HTR-8/SVneo (cell line): ENCODE measurements at places on chromosomes 1 and 21.

- DNase-seq = no peak
Observed at GRCh38 chr1:23593042-23593521, 33.8 kb upstream of the ID3 start.

DNA sequence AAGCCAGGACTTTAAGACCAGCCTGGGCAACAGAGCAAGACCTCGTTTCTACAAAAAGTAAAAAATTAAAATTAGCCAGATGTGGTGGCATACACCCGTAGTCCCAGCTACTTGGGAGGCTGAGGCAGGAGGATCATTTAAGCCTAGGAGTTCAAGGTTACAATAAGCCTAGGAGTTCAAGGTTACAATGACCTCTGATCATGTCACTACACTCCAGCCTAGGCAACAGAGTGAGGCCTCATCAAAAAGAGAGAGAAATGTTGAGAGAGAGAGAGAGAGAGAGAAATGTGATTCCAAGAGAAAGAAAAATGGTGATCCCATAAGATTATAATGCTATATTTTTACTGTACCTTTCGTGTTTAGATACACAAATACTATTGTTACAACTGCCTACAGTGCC lies 60.2 kb downstream of the PACC1 start:
- DNase-seq = no peak

DNA sequence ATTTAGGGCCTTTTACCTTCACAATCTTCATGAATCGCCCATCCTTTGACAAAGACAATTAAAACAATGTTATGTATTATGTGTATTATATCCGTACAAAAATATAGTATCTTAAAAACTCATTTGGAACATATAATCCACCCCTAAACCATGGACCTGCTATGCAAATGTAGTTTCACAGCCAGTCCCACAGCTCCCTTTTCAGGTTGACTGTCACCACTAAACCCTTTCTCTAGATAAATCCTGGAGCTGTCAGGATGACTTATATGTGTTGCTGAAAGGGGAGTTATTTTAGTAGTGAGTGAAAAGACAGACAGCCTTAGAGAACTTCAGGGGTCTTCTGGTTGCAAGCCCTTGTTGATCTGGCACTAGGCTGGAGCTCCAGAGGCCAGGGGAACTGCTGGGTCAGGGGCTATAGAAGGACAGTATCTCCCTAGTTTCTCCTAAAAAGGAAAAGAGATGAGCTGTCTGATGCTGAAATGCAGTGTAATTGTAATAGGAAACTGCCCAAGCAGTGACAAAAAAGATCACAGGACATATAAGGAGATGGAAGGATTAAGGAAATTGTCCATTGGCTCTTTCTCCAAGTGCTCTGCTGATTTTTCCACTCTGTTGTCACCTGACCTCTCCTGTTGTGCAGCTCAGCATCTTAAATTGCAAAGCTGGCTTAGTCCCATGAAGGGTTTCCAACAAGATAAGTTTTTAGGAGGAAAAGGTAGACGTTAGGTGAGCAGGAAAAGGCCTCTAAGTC lies 127.7 kb downstream of the S1PR1 start:
- no peak for DNase-seq

DNA sequence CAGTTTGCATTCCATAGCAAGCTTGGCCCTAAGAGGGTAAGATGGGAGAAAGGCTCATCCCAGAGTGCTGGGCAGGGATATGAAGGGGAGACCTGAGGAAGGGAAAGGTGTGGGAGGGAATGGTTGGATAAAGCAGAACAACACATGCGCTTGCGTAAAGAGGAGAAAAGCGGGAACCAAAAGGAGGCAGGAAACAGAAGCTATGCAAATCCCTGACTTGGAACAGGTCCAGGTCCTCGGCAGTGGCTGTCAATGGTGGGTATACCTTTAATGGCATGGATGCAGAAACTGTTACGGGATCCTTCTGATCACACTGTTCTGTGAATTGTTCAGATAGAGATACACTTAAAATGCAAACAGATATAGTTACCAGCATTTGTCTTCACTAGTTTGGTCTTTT lies 455.6 kb downstream of the SIPA1L2 start:
- no peak for DNase-seq

GRCh38 chr1:7942214-7942921 lies 1.7 kb upstream of the TNFRSF9 start:
- no peak for DNase-seq

- DNase-seq = no peak
Observed at GRCh38 chr1:112454316-112454715, 54.4 kb upstream of the WNT2B start.

DNA sequence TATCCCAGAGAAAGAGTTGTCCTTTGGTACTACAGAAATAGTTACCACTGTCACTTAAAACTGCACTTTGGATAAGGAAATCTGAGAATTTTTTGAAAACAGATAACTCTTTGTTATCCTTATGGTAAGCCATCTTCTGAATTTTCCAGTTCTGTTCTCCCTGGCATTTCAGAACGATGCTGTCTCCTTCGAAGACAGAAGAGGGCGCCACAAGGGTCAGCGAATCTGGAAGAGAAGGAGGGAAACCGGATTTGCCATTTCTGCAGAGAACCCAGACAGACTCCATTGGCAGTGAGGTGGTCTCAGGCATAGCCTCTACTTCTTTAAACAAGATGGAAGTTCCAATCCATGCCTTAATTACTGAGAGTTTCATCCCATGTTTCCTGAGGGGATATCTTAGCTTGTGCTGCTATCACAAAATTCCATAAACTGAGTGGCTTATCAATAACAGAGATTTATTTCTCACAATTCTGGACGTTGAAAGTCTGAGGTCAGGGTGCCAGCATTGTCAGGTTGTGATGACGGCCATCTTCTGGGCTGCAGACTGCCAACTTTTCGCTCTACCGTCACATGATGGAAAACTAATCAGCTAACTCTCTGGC lies 6.4 kb downstream of the FCRL2 start:
- DNase-seq = no peak

DNA sequence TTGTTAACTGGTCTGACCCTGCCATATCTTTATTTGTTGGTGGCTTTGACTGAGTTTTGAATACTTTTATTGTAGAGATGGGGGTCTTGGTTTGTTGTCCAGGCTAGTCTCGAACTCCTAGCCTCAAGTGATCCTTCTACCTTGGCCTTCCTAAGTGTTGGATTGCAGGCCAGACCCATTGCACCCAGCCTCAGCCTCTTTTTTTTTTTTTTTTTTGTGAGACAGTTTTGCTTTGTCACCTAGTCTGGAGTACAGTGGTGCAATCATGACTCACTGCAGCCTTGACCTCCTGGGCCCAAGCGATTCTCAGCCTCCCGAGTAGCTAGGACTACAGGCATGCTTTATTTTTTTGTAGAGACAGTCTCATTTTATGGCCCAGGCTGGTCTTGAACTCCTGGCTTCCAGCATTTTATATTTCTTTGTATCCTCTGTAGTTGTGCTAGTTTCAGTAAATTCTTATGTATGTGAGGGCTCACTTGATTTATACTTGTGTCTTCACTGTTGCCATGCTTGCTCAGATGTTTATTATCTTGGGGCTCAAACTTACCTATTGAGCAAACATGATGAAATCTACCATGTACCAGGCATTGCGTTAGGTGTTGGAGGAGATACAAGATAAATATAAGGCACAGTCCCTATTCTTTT lies 24.1 kb downstream of the THRAP3 start:
- DNase-seq = no peak

- no peak for DNase-seq
Observed at GRCh38 chr1:57329001-57329527, 94.8 kb downstream of the DAB1 start.

- DNase-seq = no peak
Observed at GRCh38 chr1:7432102-7432899, 338.8 kb upstream of the VAMP3 start.

- DNase-seq = no peak
Observed at GRCh38 chr1:100769906-100770646, 50.5 kb downstream of the VCAM1 start.

DNA sequence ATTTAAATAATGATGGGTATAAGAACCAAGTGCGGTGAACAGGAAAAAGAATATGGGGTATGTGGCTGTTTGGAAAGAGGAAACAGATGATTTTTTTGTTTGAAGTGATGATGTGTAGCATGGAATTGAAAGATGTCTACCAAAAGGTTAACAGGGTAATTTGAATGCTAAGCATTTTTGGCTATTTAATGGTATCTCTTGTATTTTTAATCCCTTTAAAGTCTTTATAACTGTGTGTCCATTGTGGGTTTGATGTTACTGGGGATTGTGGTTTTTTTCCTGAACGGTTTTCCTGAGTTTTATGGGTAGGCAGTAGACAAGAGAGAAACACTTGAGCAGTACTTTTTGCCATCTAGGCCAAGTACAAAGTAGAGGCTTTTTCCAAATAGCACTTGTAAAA lies 63.2 kb downstream of the PRDM2 start:
- DNase-seq = no peak

DNA sequence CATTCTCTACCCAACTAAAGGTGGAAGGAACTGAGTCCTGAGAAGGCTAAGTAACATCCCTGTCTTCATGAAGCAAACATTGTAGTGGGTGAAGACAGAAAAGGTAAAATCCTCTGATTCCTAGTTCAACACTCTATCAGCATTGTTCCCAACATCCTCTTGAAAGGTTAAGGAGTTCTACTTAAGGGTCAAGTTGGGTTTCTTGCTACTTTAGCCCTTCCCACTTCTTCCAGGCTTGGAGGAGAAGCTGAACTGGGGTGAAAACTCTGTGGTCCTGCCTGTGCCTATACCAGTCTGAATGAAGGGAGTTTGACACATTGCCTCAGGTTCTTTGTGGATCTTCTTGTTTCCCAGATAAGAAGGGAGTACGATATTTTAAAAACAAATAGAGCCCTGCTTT lies 54.1 kb downstream of the ATP2B4 start:
- DNase-seq = no peak

DNA sequence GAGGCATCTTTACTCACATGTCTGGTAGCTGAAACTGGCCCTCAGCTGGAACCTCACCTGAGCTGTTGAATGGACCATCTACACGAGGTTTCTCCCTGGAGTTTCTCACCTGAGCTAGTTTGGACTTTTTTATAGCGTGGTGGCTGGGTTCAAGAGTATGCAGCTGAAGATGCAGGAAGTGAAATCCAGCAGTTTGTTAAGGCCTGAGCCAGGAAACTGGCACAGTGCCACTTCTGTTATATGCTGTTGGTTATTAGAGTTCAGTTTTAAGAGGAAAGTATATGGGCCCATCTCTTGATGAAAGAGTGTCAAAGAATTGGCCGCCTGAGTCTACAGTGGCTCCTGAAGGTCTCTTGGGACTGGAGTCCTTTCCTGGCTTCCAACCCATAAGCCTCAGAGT lies 35.6 kb downstream of the STUM start:
- no peak for DNase-seq
